ENCODE measurements at places on chromosomes 11 and 22.
A peak's percentile ranks its signal among the peaks of the same experiment; 100 is the strongest.

GRCh38 chr22:45159652-45160462 lies 3.9 kb upstream of the NUP50 start:
- no peak for DNase-seq

- no peak for DNase-seq
Observed at GRCh38 chr11:111565114-111565720, 24.7 kb downstream of the LAYN start.

GRCh38 chr22:39530692-39531331 lies 1.7 kb downstream of the RPS19BP1 start:
- DNase-seq: no peak

DNA sequence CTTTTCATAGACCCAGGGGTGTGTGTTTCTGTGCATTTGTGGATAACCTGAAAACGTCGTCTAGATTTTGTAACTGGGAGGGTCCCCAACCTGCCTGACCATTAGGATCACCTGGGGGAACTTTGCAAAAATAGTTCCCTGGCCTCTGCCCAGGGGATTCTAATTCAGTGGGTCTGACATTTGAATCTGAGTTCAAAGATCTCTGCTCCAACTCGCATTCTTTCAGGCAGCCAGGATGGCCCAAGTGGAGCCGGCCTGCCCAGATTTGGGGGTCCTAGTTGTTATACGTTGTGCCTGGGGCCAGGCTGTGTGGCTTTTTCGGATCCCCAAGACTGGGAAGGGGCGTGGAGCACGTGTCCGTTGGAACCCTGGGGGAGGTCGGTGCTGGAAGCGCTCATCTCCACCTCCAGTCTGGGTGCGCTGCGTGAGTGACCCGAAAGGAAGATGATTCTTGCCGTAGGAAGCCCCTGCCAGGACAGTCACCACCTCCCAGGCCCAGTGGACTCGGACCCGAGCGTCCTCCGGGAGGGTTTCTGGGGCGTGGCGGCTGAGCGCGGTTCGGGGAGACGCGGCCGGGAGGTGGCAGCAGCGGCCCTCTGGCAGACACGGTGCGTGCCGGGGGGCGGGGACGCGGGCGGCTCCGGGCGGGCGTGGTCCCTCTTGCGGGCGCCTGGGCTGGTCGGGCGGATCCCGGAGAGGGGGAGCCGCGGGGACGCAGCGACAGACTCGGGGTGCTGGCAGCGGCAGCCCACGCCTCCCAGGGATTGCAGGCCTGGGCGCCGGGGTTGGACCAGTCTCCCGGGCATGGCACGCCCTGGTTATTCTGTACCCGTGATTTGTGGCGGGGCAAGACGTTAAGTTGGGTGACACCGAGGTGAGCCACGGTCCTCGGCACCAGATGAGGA lies 29.2 kb upstream of the PLET1 start:
- DNase-seq: no peak

- DNase-seq: no peak
Observed at GRCh38 chr11:38191101-38191500, 1593.1 kb upstream of the RAG2 start.

DNA sequence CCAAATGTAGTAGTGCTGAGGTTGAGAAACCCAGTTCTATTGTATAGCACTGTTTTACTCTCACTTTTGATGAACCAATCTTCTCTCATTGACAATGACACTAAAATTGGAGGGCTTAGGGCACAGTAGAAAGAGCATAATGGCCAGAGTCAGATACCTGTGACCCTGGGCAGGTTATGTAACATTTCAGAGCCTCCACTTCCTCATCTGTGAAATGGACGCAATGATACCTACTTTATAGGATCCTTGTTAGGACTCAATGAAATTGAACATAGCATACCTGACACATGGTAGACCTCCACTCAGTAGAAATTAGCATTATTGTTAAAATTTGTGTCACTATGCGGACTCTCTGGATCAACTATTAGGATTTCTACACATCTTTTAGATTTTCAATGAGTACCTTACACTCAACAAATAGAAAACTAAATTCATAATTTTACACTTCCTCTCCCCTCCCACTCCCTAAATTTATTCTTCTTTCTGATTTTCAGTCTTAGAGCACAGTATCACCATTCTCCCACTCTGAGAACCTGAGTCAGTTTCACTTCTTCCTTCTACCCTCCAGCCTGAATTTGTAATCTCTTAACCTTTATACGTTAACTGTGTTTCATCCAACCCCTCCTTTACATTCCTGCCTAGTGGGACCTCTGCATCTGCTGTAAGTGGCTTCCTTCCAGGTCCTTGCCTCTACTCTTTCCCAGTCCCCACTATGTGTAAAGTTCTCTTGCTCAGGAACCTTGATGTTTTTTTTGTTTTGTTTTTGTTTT lies 78.3 kb downstream of the MICAL2 start:
- DNase-seq: no peak

- no peak for DNase-seq
Observed at GRCh38 chr11:114137838-114138237, 78.3 kb downstream of the ZBTB16 start.

GRCh38 chr11:117843666-117844484 lies 19.3 kb upstream of the FXYD2 start:
- DNase-seq: peak; percentile 1

DNA sequence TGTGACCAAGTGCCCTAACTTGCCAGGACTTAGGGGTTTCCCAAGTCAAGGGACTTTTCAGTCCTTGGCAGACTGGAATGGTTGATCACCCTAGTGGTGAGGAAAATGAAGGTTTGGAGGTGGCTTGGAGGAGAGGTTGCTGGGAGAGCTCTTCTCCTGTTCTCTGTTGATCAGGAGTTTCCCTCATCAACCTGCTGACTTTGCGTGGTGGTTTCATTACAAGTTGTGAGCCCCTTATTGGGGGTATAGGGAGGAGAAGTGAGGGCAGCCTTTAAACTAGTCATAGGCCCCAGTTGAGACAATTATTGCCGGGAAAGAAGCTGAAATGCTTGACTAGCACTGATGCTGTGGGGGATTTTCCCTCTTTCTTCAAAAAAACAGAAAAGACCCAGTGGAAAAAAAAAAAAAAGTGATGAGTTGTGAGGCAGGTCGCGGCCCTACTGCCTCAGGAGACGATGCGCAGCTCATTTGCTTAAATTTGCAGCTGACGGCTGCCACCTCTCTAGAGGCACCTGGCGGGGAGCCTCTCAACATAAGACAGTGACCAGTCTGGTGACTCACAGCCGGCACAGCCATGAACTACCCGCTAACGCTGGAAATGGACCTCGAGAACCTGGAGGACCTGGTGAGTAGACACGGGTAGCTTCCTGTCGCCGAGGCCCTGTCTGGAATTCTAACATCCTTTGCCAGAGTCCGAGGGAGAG lies at the start of gene CXCR5:
Gene CXCR5, plus strand, starts transcription at position 525 of the 704 bp plus-strand sequence. Its CDS starts 50 bp downstream, at position 575.
- DNase-seq: no peak

DNA sequence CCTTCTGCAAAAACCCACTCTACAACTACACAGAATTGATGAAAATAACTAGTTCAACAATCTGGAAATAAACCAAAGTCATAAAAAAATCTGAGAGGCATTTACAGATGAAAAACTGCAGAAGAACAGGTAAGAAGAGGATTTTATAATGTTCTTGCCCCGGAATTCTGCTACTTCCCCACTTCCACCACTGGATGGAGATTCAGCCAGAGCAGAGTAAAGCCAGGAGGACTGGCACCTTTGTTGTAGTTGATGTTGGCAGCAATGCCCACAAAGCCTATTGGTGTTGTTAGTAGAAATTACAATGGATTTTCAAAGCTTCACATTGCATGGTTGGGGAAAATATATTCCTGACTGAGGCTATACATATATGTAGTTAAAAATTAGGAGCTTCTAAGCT lies 640.2 kb downstream of the LRRC4C start:
- DNase-seq: no peak

DNA sequence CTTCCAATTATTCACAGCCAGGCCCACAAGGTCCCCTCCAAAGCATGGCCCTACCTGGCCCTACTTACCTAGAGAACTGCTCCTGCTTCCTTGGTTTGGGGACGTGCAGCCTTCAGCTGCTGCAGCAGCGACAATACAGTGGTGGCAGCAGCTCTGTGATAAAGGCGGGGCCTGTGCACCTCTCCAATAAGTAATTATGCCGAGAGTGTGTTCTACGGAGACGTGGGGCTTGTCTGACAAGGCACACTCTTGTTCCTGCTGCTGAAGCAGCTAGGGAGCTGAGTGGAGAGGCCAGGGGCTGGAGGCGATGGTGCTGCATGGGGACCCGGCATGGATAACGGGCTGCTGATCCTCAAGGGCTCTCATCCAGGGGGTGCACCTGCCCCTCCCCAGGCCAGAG lies 98.0 kb upstream of the THY1 start:
- DNase-seq: no peak

- no peak for DNase-seq
Observed at GRCh38 chr11:64360448-64360921, 1.5 kb downstream of the RPS6KA4 start.

DNA sequence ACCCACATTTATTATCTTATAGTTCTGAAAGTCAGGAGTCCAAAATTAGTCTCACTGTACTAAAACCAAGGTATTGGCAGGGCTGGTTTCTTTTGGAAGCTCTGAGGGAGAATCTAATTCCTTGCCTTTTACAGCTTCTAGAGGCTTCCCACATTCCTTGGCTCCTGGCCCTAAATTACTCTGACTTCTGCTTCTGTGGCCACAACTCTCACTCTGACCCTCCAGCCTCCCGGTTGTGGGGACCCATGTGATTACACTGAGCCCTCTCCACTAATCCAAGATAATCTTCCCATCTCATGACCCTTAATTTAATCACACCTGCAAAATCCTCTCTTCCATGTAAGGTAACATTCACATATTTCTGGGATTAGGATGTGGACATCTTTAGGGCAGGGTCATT lies 110.9 kb downstream of the ARL14EP start:
- no peak for DNase-seq

GRCh38 chr11:107969219-107969618 lies 39.5 kb upstream of the CUL5 start:
- DNase-seq: no peak

DNA sequence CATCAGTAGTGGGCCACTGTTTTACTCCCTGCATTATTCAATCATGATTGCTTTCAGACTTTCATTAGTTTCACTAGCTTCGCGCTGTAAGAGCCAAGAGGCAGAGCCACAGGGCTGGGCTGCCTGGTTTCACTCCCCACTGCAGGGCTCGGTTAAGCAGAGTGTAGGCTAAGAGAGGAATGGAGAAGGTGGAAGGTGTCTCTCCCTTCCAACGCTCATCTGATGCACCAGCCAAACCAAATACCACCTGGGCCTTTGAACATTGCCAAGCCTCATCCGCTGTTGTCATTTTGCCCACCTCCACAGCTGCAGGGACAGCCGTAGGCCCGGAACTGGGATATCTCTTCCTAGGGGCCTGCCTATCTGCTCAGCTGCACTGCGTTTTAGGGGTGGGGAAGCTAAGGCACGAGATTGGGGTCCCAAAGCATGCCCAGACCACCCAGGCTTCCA lies 480 bp upstream of the SMARCB1 start:
- DNase-seq: no peak

GRCh38 chr11:85627332-85627997 lies at the start of gene DLG2:
TSS of gene DLG2 (minus strand) at chr11:85627344.
- no peak for DNase-seq

DNA sequence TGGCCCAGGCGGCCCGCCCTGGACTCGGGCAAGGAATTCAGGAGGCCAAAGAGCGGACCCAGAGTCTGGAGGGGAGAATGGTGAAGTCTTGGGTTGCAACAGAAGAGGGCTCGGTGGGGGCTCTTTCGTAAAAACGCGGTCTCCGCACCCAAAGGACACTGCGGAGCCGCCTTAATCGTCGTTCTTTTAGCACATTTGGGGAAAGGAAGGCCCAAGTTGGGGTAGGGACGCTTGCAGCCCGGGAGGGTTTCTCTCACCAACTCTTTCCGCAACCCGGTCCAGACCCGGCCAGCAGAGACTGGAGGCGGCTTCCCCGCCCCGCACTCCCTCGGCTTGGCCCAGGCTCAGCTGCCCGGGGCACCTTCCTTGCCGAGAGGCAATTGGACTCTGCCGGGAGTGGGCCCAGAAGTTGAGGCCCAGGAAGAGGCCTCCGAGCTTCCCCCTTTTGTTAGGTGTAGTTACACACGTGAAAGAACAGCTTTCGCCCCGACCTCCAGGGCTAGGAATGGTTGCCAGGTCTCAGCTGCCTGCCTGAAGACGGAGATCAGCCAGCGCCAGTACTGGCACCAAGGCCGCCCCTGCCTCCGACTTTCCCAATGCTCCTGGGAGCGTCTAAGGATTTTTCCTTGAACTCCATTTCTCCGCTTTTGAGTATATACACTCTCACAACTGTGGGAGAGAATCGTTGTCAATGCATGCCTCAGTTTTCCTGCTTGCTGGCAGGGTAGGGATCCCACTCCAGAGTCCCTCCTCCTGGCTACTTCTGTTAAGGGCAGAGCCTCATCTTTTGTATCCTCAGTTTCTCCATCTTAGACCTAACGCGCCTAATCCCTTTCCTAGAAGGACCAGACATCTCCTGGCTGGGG lies 3.7 kb downstream of the ALX4 start:
- no peak for DNase-seq

DNA sequence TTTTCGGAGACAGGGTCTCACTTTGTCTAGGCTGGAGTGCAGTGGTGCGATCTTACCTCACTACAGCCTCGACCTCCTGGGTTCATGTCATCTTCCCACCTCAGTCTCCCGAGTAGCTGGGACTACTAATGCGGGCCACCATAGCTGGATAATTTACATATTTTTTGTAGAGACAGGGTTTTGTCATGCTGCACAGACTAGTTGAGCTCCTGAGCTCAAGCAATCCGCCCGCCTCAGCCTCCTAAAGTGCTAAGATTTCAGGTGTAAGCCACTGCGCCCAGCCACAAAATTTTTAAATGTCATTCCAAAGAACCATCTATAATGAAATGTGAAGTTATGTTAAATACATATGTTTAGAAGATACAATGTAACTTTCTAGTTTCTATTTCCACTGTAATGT lies 4747.7 kb upstream of the OR11H1 start:
- no peak for DNase-seq

- DNase-seq: no peak
Observed at GRCh38 chr11:106986261-106986660, 32.0 kb downstream of the GUCY1A2 start.

GRCh38 chr11:126246636-126247035 lies 22.1 kb downstream of the SRPRA start:
- no peak for DNase-seq

- DNase-seq: peak; percentile 46
Observed at GRCh38 chr22:28443526-28443876, 236.1 kb downstream of the TTC28 start.

GRCh38 chr11:131688048-131688693 lies 317.8 kb downstream of the NTM start:
- DNase-seq: no peak

DNA sequence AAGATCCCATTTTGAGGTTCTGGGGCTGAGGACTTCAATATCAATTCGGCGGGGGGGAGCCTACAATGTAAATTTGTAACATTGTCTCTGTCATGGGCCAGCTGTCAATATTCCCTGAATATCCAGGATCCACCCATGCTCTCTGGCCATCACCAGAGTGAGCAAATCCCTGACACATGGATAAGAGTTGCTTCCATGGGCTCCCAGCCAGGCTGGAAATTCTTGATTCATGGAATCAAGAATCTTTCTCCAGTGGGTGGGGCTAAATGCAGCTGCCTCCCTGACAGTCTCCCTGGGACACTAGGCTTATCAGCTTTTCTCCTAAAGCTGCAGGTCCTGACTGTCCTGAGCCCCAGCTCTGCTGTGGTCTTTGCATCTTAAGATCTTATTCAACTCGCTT lies 86.9 kb upstream of the IGLL5 start:
- peak; percentile 4 for DNase-seq

- DNase-seq: no peak
Observed at GRCh38 chr22:23762842-23763578, at the start of gene C22orf15. TSS of gene C22orf15 (plus strand) at chr22:23762990. CDS start at chr22:23763307, 317 bp downstream.

- no peak for DNase-seq
Observed at GRCh38 chr11:3041699-3042441, 15.4 kb downstream of the CARS1 start.

- DNase-seq: no peak
Observed at GRCh38 chr11:118295199-118295598, 9.3 kb upstream of the CD3E start.

All from GM04503 (cell line).